Mesangial cell (primary cell): ENCODE measurements at places on chromosomes 12 and 14. TPM values are rescaled to one million over a fixed set of nuclear protein-coding genes. Genes with fewer than 3 reads are reported as not detected.

Gene KRT1
- total RNA-seq = not detected in 2 replicates

Gene ADCY4
- 0.16 and 1.5 TPM in 2 replicates for total RNA-seq

Gene RNF212B
- total RNA-seq = not detected in 2 replicates

Gene P3H3
- total RNA-seq = 46.9 and 49.6 TPM in 2 replicates

Gene FLVCR2
- total RNA-seq = 0.49 and 4.9 TPM in 2 replicates

Gene SVOP
- not detected in 2 replicates for total RNA-seq

Gene SIX1
- 8.9 and 11.7 TPM in 2 replicates for total RNA-seq

Gene VRTN
- not detected in 2 replicates for total RNA-seq

Gene STAC3
- total RNA-seq = 0.63 TPM in 1 of 2 replicates, not detected in the other

Gene SYNDIG1L
- 0.25 TPM in 1 of 2 replicates, not detected in the other for total RNA-seq

Gene ANKRD33
- total RNA-seq = not detected in 2 replicates

Gene FAM181A
- not detected in 2 replicates for total RNA-seq

Gene GPR135
- 1.1 and 2.8 TPM in 2 replicates for total RNA-seq

Gene CISTR
- not detected in 2 replicates for total RNA-seq

Gene CACNA1C
- 0.16 and 0.89 TPM in 2 replicates for total RNA-seq

Gene MGP
- total RNA-seq = 10.8 and 115 TPM in 2 replicates

Gene IRAK3
- 2.0 and 2.6 TPM in 2 replicates for total RNA-seq

Gene ENDOU
- not detected in 2 replicates for total RNA-seq

Gene REP15
- 0.25 and 1.1 TPM in 2 replicates for total RNA-seq

Gene KRT71
- total RNA-seq = not detected in 2 replicates

Gene HSPA2
- total RNA-seq = 44.0 and 49.8 TPM in 2 replicates

Gene PCED1B
- total RNA-seq = 2.1 and 4.6 TPM in 2 replicates

Gene CCDC175
- not detected in 2 replicates for total RNA-seq
